ENCODE measurements at places on chromosomes 1 and 21. TPM values are rescaled to one million over a fixed set of nuclear protein-coding genes. Genes with fewer than 3 reads are reported as not detected.

DNA sequence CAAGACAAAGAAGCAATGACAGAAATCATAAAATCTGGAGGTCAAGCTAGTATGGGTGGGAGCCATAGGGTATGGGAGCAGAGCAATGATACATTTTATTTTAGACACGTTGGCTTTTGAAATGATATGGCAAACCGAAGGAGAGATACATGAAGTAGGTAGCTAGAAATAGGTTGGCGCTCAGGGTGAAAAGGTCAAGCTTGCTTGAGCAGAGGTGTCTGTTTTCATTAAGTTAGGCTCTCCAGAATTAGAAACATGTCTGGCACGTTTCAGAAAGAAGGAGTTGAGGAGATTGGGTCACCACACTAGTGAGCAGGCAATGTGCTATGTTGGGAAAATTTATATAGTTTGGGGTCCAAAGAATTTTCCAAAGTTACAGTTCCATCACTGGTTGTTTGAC is 151.4 kb downstream of the AMY1C start:
- DNase-seq = no peak

DNA sequence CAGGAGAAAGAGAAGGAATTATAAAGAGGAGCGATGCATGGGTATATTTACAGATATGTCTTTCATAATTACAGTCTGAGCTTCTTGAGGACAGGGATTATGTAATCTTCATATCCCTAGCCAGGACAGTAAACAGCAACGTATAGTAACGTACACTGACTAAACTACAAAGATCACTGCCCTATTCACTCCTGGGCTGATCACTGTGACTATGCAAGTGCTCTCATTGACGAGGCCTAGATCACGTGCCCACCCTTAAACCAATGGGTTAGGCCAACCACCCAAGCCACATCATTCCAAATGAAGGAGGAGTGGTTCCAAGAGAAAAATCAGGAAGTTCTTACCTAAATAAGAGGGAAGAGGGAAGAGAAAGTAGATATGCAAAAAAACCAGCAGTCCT is 18.5 kb downstream of the PIK3R3 start:
- DNase-seq = no peak

DNA sequence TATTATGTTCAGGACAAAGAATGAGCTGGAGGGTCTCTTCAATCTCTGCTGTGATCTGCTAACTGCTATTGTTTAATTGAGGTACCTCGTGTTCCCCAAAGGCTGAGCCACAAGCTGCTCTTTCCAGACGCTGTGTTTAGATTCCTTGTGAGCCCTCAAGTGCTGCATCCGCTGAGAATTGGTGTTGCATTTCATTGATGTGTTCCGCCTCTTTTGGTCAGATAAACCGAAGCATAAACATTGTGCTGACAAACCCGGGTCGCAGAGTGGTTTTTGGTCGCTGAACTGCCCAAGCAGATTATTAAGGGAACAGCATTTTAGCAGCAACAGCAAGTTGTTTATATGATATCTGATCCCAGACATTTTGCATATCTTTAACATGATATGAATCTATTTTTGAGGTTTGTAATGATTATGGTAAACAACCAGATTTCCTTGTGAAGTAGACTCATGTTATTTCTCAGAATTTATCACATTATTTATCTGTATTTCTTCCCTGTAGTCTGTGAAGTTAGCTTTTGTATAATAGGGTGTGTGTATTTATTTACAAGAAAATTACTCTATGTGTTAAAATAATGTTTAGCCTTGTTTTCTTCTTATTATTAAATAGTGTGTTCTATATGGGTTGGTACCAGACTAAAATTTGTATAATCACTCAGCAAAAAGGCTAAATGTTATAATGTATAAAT is 217.2 kb upstream of the C1orf105 start:
- no peak for DNase-seq

DNA sequence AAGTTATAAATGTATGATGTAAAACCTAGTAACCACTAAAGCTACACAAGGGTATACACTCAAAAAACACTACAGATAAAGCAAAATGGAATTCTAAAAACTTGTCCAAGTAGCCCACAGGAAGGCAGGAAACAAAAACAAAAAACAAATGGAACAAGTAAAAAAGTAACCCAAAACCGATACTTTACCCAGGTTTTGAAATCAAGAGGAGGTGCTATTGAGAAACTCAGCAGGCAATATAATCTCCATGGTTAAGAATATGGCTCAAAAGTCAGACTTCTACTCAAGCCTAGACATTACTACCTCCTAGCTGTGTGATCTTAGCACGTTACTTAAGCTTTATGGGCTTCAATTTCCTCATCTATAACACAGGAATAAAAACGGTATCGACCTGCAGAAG is 13.3 kb downstream of the RBBP5 start:
- no peak for DNase-seq

Gene RBM11
- total RNA-seq = 0.81 TPM

Data from OCI-LY7 (cell line).